ENCODE measurements at places on chromosomes 1 and 21. TPM values are rescaled to one million over a fixed set of nuclear protein-coding genes. Genes with fewer than 3 reads are reported as not detected.

The LORICRIN gene
- not detected for total RNA-seq

The S100A9 gene
- total RNA-seq, result 158 TPM

The LHX8 gene
- total RNA-seq, result not detected

The CD1E gene
- not detected for total RNA-seq

The HCRTR1 gene
- not detected for total RNA-seq

The CITED4 gene
- 9.5 TPM for total RNA-seq

The FAM89A gene
- total RNA-seq, result 11.2 TPM

The ERICH3 gene
- 0.05 TPM for total RNA-seq

The PRR9 gene
- not detected for total RNA-seq

The CAPN8 gene
- total RNA-seq, result not detected

DNA sequence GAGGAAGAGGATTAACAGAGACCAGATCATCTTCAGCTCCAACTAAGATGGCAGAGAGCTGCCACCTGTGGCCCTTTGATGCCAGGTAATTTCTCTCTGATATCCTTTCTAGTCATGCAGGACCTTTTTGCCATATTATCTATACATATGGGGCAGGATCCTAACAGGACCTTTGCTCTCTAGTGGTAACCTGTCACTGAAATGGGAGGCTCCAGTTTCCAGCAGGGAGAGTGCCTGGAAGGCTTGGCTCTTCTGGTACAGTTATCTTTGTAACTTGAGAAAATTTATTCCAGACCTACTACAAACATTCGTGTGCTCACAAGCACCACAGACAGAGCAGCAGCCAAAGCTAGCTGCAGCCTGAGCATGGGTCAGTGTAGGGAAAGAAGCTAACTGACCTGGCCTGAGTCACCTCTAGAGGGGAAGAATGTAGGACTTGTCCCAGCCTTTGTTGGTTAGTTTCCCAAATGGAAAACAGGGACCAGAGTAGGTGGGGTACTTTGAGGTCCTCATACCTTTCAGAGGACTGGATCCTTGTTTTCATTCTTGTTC is 86.5 kb upstream of the MACF1 start:
- DNase-seq, result no peak

DNA sequence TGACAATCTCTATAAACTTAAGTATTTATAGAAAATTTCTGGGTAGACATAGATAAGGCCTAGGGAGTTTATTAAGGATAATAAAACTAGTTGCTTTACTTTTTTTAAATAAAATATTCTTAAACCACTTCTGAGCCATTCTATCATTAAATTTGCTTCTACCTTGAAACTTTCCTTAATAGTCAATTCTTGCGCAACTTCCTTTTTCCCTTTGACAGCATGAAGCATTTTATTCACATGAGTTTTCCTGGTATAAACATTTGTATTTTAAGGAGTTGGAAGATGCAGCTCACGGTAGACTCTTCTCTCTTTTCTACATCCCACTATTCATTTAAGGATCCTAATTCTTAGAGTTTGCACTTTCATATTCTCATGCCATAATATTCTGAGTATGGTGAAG is 75.8 kb upstream of the DPH5 start:
- no peak for DNase-seq

GRCh38 chr1:93993731-93994130 is 84.5 kb upstream of the GCLM start:
- DNase-seq, result no peak

- DNase-seq, result no peak
These were observed 2.8 kb downstream of the MRTO4 start for GRCh38 chr1:19254416-19254815.

DNA sequence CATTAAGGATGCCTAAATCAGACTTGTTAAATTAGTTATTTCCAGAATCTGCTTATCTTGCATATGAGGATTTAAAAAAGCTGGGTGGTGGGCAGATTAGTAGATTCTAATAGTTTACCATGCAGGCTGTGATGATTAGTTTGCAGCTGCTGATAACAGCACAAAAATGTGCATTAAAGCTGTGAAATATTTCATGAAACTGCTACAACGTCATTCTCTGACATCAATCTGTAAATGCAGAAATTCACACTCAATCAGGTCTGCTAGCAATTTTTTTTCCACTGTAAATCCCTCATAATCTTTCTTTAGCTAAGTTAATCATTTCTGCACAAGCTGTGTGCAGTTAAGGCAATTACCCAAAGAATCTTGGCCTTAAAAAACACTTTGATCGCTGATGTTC is 9.3 kb upstream of the RPE65 start:
- no peak for DNase-seq

- DNase-seq, result no peak
These were observed 2.2 kb downstream of the FAM89A start for GRCh38 chr1:231037585-231038517.

DNA sequence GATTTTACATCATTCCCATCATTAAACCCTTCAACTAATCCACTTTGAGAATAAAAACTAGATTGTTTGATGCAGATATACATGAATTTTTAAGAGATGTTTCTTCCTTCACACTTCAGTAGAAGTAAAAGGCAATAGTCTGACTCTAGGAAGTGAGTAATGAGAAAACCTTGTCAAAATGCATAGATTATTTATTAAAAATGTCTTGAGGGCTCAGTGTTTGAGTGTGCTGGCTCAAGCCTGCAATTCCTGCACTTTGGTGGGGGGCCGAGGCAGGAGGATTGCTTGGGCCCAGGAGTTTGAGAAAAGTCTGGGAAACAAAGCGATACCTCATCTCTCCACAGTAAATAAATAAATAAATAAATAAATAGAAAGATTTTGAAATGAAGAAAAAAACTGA is 177.1 kb downstream of the NEGR1 start:
- no peak for DNase-seq

DNA sequence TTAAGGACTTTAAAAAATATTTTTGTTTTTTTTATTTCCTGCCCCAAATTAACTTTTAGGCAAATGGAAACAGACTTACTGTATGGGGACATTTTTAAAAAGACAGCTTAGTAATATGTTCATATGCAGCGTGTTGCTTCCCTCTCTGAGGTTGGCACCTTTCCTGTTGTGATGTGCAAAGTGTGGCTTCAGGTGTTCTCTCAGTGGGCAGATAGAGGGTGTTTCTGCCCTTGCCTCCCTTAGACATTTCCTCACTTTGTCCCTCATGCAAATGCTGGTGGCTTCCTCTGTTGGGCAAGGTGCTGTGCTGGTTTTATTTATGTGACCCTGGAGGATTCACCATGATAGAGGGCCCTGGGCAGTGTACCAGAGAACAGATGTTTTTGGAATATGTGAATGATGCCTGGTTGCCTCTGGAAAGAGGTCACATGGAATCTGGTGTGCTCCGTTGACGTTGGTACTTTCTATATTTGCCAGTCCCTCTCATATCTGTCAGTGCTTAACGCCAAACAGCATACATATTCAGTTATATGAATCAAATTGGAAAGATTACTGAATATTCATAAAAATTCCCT is 123.5 kb downstream of the PATJ start:
- no peak for DNase-seq

GRCh38 chr1:155518484-155518883 is 44.1 kb downstream of the ASH1L start:
- DNase-seq, result no peak

GRCh38 chr1:228861832-228862180 is 126.5 kb downstream of the RHOU start:
- no peak for DNase-seq

DNA sequence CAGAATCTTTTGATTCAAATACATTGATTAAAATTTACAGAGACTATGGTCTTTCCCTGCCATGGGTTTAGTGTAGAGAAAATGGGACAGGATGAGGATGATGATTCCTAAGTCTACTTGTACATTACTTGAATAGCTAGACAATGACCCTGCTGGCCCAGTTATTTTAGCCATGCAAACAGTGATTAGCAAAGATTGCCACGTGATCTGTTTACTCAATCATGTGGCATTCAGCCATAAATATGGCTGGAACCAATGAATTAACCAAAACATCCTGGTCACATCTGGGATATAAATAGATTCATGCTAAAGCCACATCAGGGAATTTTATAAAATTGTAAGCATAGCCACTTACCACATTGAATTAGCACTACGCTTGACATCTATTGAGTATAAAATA is 167.3 kb downstream of the PBX1 start:
- DNase-seq, result no peak

GRCh38 chr1:103144681-103145080 is 36.4 kb upstream of the COL11A1 start:
- DNase-seq, result no peak

GRCh38 chr1:56077206-56077605 is 502.2 kb downstream of the PLPP3 start:
- no peak for DNase-seq

DNA sequence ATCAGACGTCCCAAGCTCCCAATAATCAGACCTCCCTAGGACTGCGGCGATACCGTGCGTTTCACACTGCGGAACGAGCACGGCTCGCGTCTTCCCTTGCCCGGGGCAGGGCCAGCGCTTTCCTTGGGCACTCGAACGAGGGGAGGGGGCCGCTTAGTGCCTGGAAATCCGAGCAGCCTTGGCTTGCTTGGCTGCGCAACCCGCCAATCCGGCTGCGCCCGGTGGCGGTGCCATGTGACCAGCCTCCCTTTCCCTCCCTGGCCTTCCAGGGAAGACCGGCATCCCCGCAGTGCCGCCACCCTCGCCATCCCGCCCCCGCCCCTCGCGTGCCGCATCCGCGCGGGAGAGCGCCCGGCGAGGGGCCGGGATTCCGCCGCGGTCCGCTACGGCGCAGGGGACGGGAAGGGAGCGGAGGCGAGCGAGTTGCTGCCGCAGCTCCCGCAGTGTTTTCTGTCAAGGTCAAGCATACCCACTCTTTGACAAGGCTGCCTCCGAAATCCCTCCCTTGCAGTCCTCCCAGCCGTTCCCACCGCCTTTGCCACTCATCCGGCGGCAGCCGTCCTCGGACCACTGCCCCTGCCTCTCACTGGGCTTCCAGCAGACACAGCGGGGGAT is 8.3 kb upstream of the RNF19B start:
- peak; percentile 85 for DNase-seq

- no peak for DNase-seq
These were observed 152.4 kb downstream of the GALNT2 start for GRCh38 chr1:230219174-230220067.

GRCh38 chr1:3732434-3733093 is 19.7 kb upstream of the CCDC27 start:
- no peak for DNase-seq

DNA sequence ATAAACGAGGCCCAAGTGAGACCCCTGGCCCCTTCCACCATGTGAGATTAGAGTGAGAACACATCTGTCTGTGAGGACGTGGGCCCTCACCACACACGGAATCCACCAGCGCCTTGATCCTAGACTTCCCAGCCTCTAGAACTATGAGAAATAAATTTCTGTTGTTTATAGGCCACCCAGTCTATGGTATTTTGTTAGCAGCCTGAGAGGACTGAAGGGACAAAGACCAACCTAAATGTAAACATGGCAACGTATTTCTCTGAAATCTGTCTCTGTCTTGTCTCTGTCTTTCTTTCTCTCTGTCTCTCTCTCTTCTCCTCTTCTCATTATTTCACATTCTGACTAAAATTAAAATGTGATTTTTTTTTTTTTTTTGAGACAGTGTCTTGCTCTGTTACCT is 15.6 kb upstream of the IFI44L start:
- DNase-seq, result no peak

DNA sequence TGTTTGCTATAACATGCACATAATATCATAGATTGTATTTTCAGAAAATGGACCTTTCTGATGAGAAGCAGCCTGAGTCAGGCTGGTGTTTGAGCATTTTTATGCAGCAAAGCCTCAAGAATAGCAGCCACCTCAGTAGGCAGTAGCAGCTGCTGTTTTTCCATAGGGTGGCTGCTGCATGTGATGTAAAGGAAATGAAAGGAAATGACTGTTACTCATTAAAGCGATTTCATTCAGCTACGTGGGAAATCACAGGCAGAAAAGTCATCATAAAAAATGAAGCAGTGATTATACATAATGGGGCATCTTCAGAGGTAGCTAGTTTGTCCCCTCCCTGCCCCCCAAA is 110.4 kb downstream of the PATJ start:
- no peak for DNase-seq
